ENCODE measurements at places on chromosomes 5 and 9. TPM values are rescaled to one million over a fixed set of nuclear protein-coding genes. Genes with fewer than 3 reads are reported as not detected.

The DMRT3 gene
- not detected for total RNA-seq

- peak; percentile 53 for DNase-seq
Observed at GRCh38 chr9:34675048-34675714, 12.7 kb upstream of the CCL27 start.

The NUDT12 gene
- 2.3 TPM for total RNA-seq

The SHISAL2B gene
- not detected for total RNA-seq

DNA sequence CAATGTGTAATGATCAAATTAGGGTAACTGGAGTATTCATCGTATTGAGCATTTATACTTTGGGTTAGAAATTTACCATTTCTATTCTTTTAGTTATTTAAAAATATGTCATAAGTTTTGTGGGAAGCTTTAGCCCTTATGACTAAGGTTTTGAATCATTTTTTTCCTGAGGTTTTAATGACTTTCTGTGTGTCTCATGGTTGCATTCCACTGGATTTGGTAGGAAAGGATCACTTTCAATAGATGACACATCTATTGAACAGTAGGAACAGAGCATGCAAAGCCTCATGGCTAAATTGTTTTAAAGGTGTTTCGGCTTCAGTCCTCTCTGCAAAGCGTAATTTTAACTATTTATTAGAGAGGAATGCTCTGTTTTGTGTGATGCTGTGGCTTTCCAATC, 512.4 kb upstream of the CHD1 start:
- DNase-seq: no peak

The ST8SIA4 gene
- total RNA-seq: 36.9 TPM

The TLE4 gene
- total RNA-seq: 18.9 TPM

The IRX1 gene
- total RNA-seq: not detected

- DNase-seq: no peak
Observed at GRCh38 chr9:27520986-27521385, 3.1 kb upstream of the IFNK start.

DNA sequence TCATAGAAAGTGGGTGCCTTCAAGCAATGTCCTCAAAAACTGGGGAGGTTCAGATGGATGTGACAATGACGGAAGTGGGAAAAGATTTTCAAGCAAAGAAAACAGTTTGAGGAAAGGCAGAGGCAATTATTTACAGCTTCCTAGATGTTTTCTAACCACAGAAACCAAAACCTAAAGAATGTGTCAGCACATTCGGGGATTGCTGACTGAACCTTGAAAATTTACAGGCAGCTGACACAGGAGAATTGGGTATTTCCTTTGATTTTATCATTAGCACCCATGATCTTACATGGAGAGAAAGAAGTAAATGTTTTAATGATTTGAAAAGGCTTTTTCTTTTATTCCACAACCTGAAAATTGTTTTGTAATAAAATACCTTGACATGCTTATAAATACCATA, 369.0 kb downstream of the ACTL7B start:
- DNase-seq: no peak

The CAMK4 gene
- 35.5 TPM for total RNA-seq

DNA sequence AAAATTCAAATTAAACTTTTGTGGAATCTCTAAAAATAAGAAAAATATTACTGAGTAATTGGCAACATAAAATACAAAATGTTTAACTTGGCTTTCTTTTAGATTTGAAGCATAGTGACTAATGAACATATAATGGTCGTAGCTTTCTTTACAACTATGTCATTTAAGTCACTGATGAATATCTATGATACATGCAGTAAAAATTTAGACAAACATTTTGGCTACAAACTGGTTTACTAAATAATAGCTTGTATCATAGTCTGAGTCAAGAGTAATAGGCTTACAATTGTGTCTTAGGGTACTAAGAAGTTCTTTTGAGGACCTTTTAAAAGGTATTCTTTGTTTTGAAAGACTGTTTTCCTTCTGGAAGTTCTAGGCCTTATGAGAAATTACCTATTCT, 2.0 kb upstream of the APC start:
- DNase-seq: no peak

- DNase-seq: no peak
Observed at GRCh38 chr9:68793605-68794343, 88.7 kb downstream of the PIP5K1B start.

GRCh38 chr5:73312872-73313510, 135.6 kb downstream of the FOXD1 start:
- no peak for DNase-seq

DNA sequence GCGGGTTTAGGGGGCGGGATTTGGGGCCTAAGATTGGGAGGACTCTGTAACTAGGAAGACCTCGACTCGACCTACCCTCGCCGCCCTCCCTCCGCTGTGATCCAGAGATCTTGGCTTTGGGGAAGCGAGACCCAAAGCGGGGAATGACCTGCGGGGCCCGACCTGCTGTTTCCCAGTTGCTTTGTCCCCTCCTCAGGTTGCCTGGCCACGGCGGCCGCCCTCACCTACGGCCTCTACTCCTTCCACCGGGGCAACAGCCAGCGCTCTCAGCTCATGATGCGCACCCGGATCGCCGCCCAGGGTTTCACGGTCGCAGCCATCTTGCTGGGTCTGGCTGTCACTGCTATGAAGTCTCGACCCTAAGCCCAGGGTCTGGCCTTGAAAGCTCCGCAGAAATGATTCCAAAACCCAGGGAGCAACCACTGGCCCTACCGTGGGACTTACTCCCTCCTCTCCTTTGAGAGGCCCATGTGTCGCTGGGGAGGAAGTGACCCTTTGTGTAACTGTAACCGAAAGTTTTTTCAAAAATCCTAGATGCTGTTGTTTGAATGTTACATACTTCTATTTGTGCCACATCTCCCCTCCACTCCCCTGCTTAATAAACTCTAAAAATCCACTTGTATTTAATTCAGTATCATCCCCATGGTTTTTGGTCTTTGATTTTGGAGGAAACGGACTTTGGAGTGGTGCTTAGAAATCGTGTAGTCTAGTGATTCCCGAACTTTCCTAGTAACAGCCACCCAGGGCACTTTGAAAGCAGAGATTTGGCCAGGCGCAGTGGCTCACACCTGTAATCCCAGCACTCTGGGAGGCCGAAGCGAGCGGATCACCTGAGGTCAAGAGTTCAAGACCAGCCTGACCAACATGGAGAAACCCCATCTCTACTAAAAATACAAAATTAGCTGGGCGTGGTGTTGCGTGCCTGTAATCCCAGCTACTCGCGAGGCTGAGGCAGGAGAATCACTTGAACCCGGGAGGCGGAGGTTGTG, 878 bp downstream of the HIGD2A start:
- DNase-seq: no peak

- DNase-seq: peak; percentile 23
Observed at GRCh38 chr5:130871346-130872086, 293.5 kb downstream of the HINT1 start.

DNA sequence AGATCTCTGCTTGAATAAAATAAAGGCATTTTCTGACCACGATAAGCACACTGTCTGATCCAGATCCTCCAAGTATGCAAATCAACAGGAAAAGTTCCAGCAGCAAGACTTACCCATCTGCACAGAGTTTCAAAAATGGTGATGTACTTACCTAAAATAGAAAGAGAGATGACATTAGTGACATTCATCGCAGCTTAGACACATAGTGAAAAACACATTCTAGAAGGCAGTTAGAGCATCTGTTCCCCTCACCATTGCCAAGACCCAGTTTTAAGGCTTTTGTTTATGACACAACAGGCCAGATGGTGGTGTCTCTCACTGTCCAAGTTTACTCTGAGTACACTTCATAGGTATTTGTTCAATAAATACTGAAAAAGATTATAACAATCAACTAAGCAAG, 207.7 kb downstream of the PDE4D start:
- no peak for DNase-seq

DNA sequence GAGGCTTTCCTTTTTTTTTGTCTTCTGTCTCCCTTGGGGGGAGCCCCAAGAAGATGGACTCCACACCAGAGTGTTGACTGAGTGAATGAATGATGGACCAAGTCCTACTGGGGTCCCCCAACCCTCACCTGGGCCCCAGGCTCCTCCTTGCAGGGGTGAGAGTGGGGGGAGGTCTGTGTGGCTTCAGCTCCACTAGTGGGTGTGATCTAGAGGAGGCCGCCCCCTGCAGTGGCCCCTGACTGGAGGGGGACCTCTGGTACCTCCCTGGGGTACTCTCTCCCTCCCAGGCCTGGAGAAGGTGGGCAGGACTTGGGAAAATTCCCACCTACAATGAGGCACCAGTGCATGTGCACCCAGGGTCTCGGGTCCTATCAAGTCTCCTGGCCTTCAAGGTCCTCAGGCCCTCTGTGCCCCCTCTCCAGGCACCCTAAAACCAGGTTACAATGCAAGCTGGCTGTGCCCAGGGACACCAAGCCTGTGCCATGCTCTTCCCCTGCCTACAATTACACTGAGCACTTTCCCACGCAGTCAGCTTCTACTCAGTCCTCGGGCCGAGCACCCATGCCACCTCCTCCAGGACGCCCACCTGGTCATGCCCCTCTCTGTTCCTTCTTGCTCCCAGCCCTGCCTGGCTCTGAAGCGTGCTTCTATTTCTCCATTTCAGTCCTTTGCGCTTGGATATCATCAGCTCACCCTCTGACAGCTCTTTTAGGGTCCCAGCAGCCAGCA, 117.2 kb upstream of the PHYKPL start:
- no peak for DNase-seq

GRCh38 chr5:132814503-132815294, 1.6 kb downstream of the SOWAHA start:
- no peak for DNase-seq

The GADD45G gene
- 5.9 TPM for total RNA-seq

The PCDHGC5 gene
- total RNA-seq: not detected

The ISL1 gene
- not detected for total RNA-seq

The MAMDC4 gene
- total RNA-seq: 11.0 TPM

DNA sequence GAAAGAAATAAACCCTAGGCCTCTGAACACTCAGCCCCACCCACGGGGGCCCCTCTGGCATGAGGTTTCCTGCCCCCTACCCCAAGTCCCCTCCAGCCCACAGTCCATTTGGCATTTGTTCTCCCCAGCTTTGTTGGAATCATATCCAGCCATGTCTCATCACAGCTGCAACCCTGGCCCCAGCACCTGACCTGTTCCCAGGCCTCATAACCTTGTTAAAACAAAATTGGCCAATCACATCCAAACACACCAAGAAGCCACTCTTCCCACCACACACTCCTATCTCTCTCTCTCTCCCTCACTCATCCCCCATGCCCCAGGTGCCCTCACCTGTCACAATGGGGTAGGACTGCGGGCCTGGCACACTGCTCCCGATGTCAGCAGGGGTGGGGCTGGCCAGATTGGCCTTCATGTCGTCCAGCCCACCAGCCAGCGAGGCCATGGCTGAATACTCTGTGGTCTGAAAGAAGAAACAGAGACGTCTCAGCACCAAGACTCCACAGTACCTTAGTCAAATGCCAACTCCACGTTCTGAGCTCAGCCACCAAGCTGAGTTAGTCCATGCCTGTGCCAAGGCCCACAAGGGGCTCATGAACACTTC, 110.9 kb downstream of the PAX5 start:
- no peak for DNase-seq

The STKLD1 gene
- total RNA-seq: 0.42 TPM

GRCh38 chr9:32581512-32582143, 8.7 kb upstream of the NDUFB6 start:
- no peak for DNase-seq

All from activated T-cell treated with anti-CD3 and anti-CD28 coated beads, Interleukin-2, amount 50 U/mL, for 4 hours (primary cell).